ENCODE measurements at places on chromosomes 11 and 22.

DNA sequence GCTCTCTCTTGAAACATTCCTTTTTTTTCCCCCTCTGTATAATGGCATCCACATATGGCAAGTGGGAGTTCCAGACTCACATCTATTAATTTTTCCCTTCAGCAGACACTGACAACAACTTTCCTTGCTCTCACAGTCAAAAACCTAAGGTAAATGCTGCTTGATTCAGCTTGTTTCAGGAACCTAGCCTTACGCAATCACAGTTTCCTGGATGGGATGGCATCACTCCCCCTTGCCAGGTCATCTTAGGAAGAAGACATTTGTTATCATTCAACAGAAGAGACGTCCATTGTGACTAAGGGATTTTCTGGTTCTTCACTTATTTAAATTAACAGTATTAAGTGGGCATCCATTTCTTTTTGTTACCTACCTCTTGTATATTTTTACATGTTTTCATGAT is 112.0 kb upstream of the PDGFD start:
- no peaks in the 10 kb centered on the region for H3K4me1 ChIP-seq
- H3K4me3 ChIP-seq = no peak overlapping the region
- DNase-seq = no peak

DNA sequence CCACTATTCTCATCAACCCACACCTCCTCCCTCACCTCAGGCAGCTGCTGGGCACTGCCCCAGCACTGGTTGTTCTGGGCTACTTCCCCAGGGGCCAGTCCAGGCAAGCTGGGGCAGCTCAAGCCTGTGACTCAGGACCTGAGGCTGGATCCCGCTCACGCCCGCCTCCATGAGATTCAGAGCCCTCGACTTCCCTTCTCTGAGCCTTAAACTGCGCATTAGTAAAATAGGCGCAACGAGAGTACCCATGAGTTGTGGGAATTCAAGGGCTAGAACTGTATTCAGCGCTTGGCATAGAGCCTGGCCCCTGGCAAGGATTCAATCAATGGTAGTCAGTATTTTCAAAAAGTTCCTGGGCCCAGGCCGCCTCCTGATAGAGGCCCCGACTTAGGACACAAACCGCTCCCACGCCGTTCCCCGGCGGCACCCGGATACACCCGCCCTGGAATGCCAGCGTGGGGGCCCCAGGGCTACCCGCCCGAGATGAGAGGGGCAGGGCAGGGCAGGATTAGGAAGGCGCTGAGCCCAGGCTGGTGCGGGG is 723 bp upstream of the CD82 start:
- H3K36me3 ChIP-seq = no peaks in the 10 kb centered on the region
- H3K27me3 ChIP-seq = no peaks in the 10 kb centered on the region
- H3K4me1 ChIP-seq = peaks cover 87% of the 10 kb centered on the region
- peak; percentile 92 for DNase-seq
- H3K4me3 ChIP-seq = peak overlapping the region; percentile 60

DNA sequence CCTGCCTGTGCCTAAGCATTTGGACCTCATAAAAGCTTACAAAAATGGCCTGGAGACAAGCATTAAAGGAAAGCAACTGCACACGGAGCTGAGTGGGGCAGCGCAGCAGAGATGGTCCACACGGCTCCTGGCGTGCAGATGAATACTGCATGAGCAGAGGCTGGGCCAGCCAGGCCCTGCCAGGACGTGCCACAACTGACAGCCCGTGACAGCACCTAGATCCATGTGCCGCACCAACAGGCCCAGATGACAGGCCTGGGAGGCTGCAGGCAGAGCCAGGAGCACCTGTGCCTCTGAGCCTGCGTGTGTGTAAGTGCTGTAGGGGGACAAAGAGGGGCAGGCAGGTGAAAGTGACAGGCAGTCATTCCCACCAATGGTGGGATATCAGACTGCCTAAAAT is 33.4 kb downstream of the MICAL3 start:
- no peak for DNase-seq
- no peak overlapping the region for H3K4me3 ChIP-seq
- H3K36me3 ChIP-seq = no peaks in the 10 kb centered on the region
- H3K27ac ChIP-seq = no peak overlapping the region
- H3K27me3 ChIP-seq = no peaks in the 10 kb centered on the region

DNA sequence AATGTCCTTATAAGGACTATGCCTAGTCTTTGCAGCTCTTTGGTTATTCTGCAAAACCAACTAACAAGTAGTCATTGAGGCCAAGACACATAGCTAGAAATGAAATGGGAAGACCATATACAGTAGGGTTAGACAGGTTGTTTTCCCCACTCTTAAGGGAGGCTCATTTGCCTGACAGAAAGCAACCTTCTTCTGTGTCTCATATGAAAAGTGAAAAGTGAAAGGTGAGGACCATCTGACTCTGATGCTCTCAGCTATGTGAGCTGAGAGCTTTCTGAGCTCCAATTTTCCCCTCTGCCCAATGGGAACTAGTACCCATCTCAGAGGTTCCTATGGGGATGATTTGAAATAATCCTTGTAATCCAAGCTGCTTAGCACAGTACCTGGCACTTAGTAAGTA is 142.0 kb upstream of the BDNF start:
- H3K36me3 ChIP-seq = no peaks in the 10 kb centered on the region
- no peak overlapping the region for H3K27ac ChIP-seq
- H3K4me1 ChIP-seq = no peaks in the 10 kb centered on the region
- DNase-seq = no peak

DNA sequence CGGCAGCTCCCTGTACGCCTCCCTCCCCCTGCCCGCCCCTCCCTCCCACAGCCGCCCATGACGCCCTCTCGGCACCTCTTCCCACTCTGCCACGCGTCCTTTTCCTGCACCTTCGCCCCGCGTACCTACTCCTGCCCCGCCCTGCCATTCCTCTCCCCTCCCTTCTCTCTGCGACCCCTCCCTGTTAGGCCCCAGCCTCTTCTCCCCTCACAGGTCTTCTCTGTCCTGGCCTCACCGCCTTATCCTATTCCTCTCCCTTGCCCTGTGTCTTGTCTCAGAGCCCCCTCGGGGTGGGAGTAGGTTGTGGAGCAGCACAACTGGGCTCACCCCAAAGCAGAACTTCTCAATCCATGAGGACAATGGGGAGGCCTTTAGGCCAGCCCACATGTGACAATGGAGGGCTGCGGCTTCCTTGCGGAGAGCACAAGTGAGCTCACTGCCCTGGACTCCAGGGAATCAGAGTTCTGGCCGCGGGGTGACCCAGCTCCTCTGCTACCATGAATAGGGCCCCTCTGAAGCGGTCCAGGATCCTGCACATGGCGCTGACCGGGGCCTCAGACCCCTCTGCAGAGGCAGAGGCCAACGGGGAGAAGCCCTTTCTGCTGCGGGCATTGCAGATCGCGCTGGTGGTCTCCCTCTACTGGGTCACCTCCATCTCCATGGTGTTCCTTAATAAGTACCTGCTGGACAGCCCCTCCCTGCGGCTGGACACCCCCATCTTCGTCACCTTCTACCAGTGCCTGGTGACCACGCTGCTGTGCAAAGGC is 539 bp downstream of the SLC35C1 start:
- H3K27ac ChIP-seq = peak overlapping the region; percentile 80
- no peaks in the 10 kb centered on the region for H3K27me3 ChIP-seq
- peak overlapping the region; percentile 91 for H3K4me3 ChIP-seq
- peaks cover 46% of the 10 kb centered on the region for H3K4me1 ChIP-seq
- peak; percentile 75 for DNase-seq

DNA sequence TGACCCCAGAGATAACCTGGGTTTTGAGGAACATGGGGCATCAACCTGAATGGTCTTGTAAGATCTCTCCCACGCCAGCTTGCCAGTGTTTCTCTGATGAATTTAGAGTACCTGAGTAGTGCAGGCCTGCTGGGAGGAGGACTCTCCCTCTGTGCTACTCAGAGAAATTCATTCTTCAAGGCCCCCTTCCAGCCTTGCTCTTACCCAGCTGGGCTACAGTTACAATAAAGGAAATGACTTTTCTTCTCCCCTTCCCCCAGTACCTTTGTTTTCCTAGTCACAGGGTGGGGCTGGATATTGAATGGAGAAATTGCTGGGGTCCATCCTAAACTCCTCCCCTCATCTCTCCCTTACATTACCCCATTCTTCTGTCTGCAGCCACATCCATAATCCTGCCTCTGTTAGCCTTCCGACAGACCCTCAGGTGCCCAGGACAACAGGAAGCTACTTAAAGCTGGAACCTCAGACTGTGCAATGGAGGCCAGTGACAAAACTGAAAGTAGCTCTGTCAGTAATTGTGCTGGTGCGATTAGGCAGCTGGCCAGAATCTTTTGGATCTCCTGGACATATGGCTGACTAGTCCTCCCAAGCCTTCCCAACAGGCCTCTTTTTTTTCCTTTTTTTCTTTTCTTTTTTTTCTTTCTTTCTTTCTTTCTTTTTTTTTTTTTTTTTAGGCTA is 17.4 kb downstream of the LIMK2 start:
- H3K27me3 ChIP-seq = no peaks in the 10 kb centered on the region
- no peak overlapping the region for H3K4me3 ChIP-seq
- H3K36me3 ChIP-seq = peaks cover 8% of the 10 kb centered on the region
- peak overlapping the region; percentile 52 for H3K27ac ChIP-seq
- peaks cover 41% of the 10 kb centered on the region for H3K4me1 ChIP-seq
- DNase-seq = no peak

DNA sequence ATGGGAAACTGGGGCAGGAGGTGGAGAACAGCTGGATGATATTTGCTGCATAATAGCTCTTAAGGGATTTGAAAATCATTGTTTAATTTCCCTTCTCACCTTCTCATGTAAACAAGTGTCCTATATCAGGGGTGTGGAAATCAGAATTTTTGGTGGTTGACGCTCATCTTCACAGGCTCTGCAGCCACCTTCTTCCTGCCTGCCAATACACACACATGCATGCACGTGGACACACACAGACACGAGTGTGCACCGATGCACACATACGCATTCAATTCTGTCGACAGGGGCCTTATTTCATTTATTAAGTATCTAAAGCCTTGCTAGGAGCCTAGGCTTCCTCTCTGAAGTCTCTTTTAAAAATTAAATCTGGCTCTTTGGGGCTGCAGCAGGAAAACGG is 349.4 kb upstream of the NCAM1 start:
- H3K4me3 ChIP-seq = no peak overlapping the region
- no peak for DNase-seq

DNA sequence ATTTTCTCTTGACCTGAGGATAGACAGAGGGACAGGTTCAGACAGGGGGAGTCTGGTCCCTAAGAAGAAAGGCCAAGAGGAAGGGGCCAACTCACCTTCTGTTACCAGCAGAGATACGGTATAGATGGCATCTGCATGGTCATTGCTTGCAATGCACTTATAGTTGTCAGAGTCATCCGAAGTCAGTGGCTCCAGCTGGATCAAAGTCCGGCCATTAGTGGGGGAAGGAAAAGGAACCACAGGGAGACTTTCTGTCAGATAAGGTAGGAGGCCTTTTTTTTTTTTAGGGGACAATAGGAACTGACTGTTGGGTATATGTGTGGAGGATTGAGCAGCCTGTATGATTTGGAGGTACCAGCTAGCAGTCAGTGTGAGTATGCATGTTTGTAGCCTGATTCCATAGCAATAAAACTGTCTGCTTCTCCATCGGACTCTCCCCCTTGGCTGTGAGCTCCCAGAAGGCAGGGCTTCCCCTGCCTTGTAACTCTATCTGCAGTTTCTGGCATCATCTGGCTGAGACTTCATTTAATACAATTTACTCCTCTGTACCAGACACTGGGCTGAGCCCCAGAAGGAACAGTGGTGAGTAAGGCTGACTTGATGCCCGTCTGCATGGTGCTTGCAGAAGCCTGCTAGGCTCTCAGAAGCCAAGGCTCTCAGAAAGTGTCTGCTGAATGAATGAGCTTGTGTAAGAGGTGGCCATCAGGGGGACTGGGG is 5.7 kb downstream of the IGSF22 start:
- no peak for DNase-seq
- H3K4me1 ChIP-seq = peaks cover 20% of the 10 kb centered on the region
- no peaks in the 10 kb centered on the region for H3K27me3 ChIP-seq

GRCh38 chr11:76268498-76268897 is 62.2 kb upstream of the WNT11 start:
- no peaks in the 10 kb centered on the region for H3K36me3 ChIP-seq
- H3K4me1 ChIP-seq = peaks cover 32% of the 10 kb centered on the region
- no peak overlapping the region for H3K27ac ChIP-seq
- H3K4me3 ChIP-seq = no peak overlapping the region
- no peak for DNase-seq

DNA sequence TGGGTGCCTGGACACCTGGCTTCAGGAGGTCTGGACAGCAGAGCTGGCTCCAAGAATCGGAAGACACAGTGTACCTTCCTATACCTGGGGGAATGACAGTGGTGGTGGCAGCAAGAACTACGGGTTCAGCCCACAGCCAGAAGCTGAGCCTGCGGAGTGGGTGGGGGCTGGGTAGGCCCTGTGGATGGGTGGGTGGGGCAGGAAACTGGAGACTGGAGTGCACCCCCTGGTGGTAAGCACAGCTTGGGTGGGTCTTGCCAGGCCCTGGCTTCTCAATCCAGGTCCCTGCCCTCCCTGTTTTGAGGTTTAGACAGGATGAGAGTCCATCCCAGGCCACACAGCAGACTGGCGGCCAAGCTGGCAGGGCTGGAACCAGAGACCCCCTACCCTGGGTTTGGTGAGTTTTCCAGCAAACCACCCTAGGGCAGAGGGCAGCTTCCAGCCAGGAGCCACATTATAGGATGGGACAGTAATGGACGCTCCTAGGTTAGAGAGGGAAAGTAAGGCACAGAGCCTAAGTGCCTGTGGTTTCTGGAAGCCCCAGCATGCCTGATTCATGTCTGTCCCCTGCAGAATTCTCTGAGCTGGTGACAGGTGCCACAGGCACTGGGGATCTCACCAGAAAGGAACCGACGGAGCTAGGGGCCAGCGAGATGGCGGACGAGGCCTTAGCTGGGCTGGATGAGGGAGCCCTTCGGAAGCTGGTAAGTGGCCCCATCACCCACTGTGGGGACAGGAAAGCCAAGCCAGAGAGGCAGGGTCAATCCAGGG is 1.7 kb downstream of the SMTN start:
- peaks cover 4% of the 10 kb centered on the region for H3K36me3 ChIP-seq
- peak overlapping the region; percentile 86 for H3K27ac ChIP-seq
- peaks cover 66% of the 10 kb centered on the region for H3K4me1 ChIP-seq
- DNase-seq = peak; percentile 82
- H3K27me3 ChIP-seq = no peaks in the 10 kb centered on the region
- peak overlapping the region; percentile 76 for H3K4me3 ChIP-seq

- no peak overlapping the region for H3K4me3 ChIP-seq
- no peaks in the 10 kb centered on the region for H3K4me1 ChIP-seq
- H3K36me3 ChIP-seq = no peaks in the 10 kb centered on the region
- peaks cover 22% of the 10 kb centered on the region for H3K27me3 ChIP-seq
These were observed 167.0 kb downstream of the BUD13 start for GRCh38 chr11:116605543-116606459.

GRCh38 chr22:25461301-25461700 is 103.2 kb upstream of the GRK3 start:
- no peak overlapping the region for H3K4me3 ChIP-seq
- H3K27me3 ChIP-seq = no peaks in the 10 kb centered on the region
- no peak overlapping the region for H3K27ac ChIP-seq
- no peak for DNase-seq
- no peaks in the 10 kb centered on the region for H3K4me1 ChIP-seq
- H3K36me3 ChIP-seq = peaks cover 43% of the 10 kb centered on the region

Data from suprapubic skin (tissue), 4 donors.